ENCODE measurements at places on chromosomes 16 and 17.
A peak's percentile ranks its signal among the peaks of the same experiment; 100 is the strongest.

GRCh38 chr17:351875-352420 lies 659 bp downstream of the RPH3AL start:
- no peak for DNase-seq

- DNase-seq: peak; percentile 55
Observed at GRCh38 chr17:3892095-3892998, 506 bp downstream of the CAMKK1 start.

GRCh38 chr16:27703121-27703520 lies 153.2 kb downstream of the KATNIP start:
- no peak for DNase-seq

DNA sequence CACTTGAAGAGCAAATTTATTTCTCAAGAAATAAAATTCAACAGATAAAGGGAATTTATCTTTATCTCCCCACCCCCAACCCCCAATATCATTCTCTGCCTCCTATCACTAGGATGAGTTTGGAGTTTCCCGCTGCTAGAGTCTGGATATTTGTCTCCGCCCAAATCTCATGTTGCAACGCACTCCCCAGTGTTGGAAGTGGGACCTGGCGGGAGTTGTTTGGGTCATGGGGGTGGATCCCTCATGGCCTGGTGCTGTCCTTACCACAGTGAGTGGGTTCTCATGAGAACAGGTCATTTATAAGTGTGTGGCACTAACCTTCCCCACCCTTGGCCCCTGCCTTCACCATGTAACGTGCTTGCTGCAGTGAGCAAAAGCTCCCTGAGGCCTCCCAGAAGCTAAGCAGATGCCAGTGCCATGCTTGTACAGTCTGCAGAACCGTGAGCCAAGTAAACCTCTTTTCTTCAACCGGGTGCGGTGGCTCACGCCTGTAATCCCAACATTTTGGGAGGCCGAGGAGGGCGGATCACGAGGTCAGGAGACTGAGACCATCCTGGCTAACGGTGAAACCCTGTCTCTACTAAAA lies 6.5 kb downstream of the CEP20 start:
- DNase-seq: no peak

DNA sequence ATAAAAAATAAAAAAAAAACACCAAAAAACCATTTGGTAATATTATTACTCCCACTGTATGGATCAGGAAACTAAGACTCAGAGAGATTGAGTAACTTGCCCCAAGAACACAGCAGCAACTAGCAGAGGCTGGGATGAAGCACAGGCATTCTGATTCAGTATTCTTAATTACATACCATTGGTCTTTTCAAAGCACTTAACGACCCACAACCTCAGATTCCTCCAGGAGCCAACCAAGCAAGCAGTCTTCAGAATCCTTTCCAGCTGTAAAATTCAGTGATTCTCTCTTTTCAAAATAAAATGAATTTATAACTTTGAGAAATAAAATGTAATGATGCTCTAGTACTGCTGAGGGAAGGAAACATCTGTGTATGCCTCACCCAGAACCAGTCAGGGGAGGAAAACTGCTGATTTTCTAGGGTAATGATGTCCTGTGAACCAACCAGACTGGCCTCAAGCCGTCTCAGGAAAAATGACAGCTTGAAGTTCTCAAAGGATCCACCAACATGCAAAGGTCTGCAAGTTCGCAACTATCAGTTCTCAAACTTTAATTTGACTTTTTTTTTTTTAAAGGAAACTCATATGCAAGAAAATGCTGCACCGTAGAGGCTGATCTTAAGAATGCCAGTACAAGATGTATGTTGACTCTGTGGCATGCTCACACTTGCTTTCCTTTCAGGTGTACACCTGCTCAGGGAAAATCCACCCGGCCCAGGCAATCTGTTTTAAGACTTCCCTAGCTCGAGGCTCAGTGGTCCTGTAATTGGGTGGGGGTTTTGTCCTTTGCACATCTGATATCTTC lies 9.0 kb downstream of the CUEDC1 start:
- DNase-seq: no peak

DNA sequence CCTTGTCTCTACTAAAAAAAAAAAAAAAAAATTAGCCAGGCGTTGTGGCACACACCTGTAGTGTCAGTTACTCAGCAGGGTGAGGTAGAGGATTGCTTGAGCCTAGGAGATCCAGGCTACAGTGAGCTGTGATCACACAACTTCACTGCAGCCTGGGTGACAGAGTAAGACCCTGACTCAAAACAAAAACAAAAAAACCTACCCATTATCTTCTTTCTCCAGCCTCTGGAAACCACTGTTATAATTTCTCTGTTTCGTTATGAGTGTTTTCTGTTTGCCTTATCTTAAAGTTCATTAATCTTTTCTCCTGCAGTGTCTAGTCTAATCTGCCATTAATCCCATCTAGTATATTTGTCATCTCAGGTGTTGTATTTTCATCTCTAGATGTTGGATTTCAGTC lies 18.6 kb upstream of the CLTC start:
- DNase-seq: no peak

GRCh38 chr16:85349365-85350145 lies 237.3 kb upstream of the CIBAR2 start:
- no peak for DNase-seq

- DNase-seq: no peak
Observed at GRCh38 chr16:4663465-4663776, 29.9 kb upstream of the NUDT16L1 start.

DNA sequence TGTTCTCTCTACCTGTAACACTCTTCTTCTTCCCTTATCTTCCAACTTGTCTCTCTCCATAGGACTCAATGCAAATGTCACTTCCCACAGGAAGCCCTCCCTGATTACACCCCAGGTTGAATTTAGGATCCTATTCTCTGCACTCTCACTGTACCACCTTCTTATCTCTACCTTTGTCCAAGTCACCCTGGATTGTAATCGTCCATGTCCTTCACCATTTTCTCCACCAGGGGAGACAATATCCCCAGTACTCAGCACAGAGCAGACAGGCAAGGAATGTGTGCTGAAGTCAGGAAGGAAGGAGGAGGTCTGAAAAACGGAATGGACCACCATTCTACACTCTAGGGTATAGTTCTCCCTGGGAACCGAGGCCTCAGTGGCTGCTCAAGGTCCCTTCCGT lies 14.2 kb downstream of the C16orf82 start:
- no peak for DNase-seq

- no peak for DNase-seq
Observed at GRCh38 chr16:30430428-30430970, 669 bp upstream of the DCTPP1 start.

GRCh38 chr16:12652924-12653323 lies 150.8 kb downstream of the CPPED1 start:
- DNase-seq: no peak

GRCh38 chr17:70168977-70169708 lies at the start of gene KCNJ2:
Gene KCNJ2 (plus strand): TSS chr17:70169532. CDS start chr17:70175040, 5,508 bp downstream.
- DNase-seq: peak; percentile 61

GRCh38 chr17:48483471-48484131 lies 47.2 kb downstream of the HOXB1 start:
- no peak for DNase-seq

GRCh38 chr16:25030420-25031131 lies 15.4 kb upstream of the ARHGAP17 start:
- DNase-seq: no peak

DNA sequence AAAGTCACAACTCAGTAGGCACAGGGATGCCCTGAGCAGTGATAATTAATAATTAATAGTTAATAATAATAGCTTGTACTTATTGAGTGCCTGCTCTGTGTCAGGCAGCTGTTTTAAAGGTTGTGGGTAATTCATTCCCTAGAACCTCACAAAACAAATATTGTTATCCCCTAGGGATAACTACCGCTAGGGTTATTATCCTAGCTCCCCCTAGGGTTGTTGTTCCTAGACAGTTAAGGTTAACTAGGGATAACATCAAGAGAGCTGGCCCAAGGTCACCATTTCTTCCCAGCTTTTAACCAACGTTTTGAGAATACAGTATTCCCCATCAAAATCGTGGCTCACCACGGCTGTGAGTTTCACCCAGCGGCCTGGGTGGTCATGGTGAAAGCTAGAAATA lies 180.1 kb downstream of the PRKCB start:
- no peak for DNase-seq

GRCh38 chr17:64025732-64026294 lies 5.4 kb upstream of the ICAM2 start:
- peak; percentile 72 for DNase-seq

- DNase-seq: no peak
Observed at GRCh38 chr17:17837380-17837821, 615 bp upstream of the SREBF1 start.

GRCh38 chr16:81472391-81472790 lies 27.8 kb downstream of the CMIP start:
- no peak for DNase-seq

DNA sequence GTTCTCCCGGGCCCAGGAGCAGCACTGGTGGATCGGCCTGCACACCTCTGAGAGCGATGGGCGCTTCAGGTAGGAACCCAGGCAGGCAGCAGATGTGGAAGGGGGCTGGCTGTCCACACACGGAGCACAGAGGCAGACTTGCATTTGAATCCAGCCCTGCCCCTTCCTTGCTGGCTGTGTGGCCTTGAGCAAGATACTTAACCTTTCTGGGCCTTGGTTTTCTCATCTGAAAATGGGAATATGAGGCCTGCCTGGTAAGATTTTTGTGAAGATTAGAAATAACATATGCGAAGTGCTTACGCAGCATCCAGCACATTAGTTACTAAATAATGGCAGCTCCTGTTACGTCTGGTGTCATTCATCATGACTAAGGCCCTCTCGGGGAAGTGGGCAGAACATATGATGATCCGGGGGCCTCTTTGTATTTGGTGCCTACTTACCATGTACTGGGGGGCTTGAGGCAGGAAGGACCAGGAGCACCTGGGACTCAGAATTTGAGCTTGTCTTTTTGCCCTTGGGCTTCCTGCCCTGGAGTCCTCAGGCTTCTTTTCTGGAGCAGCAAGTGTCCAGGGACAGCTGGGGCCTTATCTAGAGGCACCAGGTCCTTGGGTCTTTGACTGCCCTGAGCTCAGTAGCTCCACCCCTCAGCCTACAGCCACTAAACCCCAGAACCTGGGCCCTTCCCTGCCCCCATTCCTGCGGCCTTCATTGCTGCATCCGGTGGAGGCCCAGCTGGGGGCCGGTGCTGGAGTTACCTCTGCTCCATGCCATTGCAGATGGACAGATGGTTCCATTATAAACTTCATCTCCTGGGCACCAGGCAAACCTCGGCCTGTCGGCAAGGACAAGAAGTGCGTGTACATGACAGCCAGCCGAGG lies 53.8 kb downstream of the MRC2 start:
- DNase-seq: no peak

DNA sequence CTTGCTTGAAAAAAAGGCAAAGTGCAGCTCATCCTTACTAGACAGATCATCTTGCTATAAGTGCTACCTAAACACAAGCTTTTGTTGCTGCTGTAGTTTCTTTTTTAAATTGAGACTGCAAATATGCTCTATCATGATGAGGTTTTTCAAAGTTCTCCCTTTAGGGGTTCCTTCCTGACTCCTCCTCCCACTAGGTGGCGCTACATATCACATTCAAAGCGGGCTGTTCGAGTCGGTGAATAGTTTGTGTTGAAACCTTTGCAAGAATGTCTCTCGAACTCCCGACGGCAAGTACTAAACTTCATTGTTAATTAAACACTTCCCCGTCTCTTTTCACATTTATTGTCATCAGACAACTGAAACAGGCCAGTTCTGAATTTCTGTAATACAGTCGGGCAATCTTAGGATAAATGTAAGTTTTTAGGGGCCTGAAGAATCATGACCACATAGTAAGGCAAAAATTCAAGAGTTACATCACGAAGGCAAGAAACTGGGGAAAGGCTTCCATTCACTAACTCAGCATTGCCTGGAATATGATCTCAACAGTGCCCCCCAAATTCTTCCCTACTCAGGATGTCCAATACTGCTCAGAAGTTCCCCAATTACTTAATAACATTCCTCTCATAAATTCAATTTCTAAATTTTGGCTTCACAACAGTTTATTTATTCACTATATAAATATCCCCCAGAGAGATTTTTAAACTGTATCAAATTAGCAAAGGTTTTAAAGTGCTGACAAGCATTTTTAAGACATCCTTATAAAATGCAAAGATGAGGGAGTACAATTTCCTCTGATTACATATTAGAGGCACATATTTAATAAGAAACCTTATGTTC lies 6.7 kb downstream of the HS3ST3A1 start:
- DNase-seq: peak; percentile 20

GRCh38 chr17:6473128-6473767 lies 29.0 kb downstream of the PIMREG start:
- DNase-seq: peak; percentile 49

- DNase-seq: no peak
Observed at GRCh38 chr16:64409783-64410210, 712.1 kb downstream of the CDH11 start.

DNA sequence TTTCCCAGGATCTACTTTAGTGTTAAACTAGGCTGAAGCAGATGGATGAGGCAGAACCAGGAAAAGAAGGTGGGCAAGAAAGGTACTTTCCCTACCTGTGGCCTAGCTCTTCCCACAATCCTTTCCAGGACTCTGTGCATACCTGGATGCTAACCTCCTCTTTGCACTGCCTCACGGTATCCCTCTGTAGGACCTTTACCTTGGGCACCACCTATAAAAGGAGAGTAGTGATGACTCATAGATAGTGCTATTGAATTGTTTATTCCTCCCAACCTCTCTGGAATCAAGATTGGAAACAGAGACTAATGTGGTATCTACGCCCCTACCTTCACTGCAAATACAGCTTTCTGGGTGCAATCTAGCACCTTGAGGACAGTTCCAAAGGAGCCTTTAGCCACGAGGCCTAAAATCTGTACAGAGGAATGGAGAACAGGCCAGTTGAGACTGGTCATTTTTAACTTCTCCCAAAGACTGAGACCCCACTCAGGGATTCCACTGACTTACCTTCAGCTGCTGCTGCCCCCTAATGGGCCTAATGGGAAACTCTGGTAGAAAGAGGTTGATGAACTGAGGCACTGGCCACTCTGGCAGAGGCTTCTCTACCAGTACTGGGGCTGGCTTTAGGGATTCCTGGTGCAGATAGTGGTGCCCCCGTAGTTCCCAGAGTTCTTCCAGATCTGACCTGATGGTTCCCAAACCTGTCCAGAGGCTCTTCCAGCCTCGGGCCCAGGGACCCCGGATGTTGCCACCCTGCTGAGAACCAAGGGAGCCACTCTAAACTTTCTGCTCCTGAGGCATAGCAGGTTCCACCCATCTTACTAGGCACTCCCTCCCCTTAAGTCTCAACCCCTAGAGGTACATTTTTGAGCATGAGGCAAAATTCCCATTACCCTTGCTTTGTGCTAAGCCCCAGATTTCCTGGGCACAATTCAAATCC lies 781 bp downstream of the RSKR start:
- peak; percentile 26 for DNase-seq

DNA sequence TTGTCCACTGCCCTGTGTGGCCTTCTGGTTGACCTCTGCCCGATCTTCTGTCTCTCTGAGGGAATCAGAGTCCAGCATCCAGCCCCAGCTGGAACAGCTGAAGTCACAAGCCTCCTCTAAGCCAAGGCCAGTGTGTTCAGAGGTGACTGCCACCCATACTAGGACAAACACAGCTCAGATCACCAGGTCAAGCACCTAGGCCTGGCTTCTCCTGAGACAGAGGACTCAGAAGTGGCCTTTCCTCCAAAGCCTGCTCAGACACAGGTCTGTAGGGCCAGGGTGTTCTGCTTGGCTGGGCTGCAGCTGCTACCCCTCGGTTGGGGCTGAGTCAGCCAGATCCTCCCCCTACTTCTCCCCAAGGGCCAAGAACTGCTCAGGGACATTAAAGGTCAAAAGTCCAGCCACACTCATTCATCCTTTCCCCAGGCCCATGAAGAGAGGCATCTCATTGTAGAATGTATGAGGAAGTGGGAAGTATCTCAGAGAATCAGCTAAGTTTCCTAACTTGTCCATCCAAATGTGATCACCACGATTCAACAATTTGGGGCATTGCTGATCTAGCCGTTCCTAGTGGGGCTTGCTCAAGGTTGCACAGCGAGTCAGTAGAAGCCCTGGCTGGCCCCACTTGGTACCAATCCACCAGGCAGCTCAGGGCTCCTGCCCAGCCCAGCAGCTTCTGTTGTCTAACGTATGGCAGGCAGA lies 7.6 kb downstream of the SLC46A1 start:
- no peak for DNase-seq

All from activated B cell treated with CpG ODN at 0.5 μM for 24 hours (primary cell).